GM19239 (cell line): ENCODE measurements at places on chromosomes 7 and 10.

DNA sequence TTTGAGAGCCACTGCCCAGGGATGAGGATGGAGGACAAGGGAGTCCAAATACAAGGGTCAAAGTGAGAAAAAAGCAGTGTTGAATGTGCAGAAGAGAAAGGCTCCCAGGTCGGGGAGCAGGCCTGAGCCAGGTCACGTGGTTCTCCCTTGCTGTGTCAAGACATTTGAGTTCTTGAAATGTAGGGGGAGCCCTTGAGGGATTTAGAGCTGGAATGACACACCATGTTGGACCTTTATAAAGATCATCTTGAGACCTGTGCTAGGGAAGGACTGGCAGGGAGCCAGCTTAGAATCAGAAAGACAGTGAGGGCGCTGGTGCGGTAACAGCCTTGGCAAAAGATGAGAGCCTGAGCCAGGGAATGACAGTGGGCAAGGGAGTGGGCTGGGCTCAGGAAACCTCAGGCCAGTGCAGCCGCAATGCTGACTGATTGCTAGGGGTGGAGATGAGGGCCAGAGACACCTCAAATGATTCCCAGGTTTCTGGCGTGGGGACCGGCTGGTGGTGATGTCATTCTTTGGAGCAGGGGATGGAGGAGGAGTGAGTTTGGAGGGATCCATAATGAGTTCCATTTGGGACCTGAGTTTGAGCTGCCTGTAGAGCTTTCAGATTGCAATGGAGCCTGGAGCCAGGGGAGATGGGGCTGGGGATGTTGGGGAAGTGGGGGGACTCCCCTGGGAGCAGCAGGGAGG, 120.1 kb downstream of the PTPN20 start:
- no peak for DNase-seq

GRCh38 chr7:70893971-70894715, 237.8 kb upstream of the GALNT17 start:
- DNase-seq, result no peak

DNA sequence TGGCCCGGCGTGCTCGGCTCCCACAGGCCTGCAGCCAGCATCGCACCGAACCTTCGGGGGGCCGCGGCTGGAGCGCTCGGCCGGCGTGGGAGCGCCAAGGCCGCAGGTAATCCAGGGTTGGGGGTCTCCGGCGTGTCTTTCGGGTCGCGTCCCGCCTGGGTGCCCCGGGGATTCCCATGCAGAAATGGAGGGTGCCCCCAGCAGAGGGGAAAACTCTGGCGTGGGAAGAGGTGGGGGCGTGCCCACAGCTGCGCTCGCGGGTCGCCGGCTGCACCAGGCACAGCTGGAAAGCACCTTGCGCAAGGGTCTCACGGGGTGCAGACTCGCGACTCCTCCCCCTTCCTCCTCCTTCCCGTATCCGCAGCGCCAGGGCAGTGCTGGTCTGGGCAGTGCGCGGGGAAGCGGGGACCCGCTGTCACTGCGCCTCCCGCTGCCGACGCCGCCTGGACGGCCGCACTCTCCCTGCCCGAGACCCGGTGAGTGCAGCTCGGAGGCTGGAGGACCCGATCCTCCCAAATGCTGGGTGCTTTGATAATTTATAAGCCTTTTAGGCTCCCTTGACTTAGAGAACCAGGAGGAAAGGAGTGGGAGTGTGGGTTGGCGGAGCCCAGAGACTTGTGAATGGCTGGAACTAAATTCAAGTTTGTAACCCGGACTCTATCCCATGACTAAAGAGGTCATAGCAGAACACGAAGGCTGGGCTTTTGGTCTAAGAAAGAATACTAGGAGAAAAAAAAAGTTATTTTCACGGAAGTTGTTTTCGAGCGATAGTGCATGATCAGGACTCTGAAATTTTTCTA, 489 bp downstream of the MAP3K8 start:
- no peak for DNase-seq

DNA sequence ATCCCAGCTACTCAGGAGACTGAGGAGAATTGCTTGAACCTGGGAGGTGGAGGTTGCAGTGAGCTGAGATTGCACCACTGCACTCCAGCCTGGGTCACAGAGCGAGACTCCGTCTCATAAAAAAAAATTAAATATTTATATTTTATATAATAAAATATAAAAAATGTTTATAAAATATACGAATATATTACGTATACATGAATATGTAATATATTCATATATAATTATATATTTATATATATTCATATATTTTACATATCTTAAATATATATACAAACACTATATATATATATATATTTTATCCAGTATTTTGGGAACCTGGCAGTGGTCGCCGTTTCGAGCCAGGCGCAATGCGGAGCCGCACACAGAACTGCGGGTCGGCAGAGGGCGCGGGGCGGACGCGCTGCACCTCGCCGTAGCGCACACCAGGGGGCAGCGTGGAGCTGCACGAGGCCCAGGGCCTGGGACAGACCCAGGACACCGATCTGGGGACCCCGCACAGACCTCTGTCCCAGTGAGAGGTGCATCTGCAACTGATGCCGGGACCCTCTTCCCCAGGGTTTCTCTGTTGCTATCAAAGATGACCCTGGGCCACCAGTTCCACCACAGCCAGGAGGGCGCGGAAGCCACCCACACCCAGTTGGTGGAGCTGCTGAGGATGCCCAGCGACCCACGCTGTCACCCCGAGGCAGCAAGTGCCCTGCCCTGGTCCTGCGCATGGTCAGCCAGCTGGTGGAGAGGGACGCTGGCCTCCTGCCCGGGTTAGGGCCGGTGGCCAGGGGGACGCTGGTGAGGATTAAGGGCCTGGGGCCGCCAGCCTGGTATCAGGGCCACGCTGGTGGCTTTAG, 22.7 kb downstream of the AP5Z1 start:
- peak; percentile 97 for DNase-seq

DNA sequence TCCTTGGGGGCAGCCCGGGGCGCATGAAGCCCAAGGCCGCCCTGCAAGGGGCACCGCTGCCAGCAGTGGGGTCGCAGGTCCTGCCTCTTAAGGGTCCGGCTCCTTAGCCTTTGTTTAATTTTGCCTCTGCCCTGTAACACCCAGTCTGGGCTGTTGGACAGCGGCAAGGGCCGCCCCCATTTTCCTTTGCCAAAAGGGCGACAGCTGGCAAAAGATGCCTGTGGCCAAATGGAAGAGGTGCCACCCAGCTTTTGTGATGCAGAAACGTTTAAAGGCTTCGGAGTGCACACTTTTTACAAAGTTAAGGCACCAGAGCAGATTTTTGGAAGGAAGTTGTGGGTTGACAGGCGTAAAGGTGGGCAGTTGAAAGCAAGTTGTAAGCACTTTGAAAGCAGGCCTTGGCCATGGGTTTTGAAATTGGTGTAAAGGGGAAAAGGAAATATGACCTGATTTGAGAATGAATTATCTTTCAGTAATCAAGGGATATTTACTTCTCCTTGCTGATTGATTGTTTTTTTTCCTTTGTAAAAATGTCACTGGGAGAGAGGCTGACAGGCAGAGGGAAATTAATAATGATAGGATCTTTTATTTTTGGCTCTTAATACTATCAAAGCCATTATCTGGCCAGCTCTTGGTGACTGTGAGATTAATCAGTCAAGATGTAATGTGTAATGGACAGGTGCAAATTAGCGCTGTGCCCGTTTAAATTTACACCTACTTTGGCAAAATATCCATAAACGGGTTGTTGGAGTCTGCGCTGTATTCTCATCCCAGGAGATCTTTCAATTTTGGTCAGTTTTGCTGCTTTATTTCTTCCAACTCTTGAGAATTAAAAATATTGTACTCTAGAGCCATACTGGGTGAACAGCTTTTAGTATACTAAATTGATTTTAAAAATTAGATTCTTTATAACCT, 1.2 kb downstream of the CASD1 start:
- DNase-seq, result peak; percentile 20

- no peak for DNase-seq
Measured at GRCh38 chr10:42594246-42594650, 44.1 kb downstream of the ZNF33B start.

- DNase-seq, result no peak
Measured at GRCh38 chr10:11608159-11609013, 3.1 kb downstream of the USP6NL start.

- no peak for DNase-seq
Measured at GRCh38 chr10:44978570-44979280, at the start of gene DEPP1. Gene DEPP1 (minus strand): TSS chr10:44978809. CDS start chr10:44978030, 779 bp downstream.

GRCh38 chr10:48439581-48440041, 133.1 kb downstream of the MAPK8 start:
- DNase-seq, result no peak

DNA sequence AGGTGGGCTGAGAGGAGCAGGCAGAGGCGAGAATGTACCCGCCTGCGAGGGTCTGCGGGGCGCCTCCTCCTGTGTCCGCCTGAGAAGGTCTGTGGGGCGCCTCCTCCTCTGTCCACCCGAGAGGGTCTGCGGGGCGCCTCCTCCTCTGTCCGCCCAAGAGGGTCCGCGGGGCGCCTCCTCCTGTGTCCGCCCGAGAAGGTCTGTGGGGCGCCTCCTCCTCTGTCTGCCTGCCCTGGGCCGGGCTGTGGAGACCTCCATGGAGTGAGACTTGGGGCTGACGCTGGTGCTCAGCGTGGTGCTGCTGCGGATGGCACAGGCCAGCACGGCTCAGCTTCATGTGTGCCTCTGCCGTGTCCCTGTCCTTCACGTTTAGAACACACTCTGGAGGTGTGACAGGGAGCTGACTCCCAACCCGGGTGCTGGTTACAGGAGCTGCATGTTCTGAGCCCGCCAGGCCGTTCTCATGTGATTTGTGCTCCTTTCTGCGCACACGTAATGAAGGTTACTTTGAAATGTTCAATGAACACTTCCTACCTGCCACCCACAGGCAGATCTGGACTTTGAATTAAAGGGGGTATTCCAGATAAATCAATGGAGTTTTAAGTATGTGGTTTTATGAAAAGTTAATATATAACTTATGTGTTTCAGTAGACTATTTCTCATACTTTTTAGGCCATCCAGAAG, 20.5 kb upstream of the GET4 start:
- DNase-seq, result no peak

DNA sequence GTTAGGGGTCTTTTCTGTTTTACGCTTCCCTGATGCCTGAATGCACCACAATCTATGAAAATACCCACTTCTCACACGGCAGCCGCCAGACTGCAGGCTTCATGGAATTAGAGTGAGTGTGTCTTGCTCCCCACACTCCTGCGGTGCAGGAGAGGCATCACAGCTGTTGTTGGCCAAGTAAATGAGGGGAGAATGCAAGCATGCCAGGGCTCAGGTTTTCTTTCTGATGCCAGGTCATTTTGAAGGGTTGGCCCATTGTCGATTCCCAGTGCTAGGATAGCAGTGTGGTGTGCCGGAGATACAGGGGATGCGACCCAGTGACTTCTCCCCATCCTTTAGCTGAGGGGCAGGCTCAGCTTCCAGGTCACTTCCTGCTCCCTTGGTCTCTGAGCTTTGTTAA, 16.3 kb downstream of the CXCL12 start:
- DNase-seq, result no peak

- no peak for DNase-seq
Measured at GRCh38 chr7:117269886-117270285, 53.0 kb downstream of the WNT2 start.

DNA sequence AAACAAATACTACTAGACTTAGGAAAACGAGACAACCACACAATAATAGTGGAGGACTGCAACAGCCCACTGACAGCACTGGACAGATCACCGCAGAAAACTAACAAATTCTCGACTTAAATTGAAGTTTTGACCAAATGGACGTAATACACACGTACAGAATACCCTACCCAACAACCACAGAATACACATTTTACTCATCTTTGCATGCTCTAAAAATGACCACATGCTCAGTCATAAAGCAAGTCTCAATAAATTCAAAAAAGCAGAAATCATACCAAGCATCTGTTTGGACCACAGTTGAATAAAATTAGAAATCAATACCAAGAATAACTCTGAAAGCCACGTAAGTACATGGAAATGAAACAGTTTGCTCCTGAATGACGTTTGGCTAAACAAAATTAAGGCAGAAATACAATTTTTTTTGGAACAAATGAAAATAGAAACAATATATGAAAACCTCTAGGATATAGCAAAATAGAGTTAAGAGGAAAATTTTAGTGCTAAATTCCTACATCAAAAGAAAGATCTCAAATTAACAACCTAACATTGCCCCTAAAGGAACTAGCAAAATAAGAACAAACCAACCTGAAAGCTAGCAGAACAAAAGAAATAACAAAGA, 30.6 kb downstream of the MAPK8 start:
- DNase-seq, result no peak

- DNase-seq, result no peak
Measured at GRCh38 chr7:149721084-149721601, 52.2 kb downstream of the ZNF467 start.

DNA sequence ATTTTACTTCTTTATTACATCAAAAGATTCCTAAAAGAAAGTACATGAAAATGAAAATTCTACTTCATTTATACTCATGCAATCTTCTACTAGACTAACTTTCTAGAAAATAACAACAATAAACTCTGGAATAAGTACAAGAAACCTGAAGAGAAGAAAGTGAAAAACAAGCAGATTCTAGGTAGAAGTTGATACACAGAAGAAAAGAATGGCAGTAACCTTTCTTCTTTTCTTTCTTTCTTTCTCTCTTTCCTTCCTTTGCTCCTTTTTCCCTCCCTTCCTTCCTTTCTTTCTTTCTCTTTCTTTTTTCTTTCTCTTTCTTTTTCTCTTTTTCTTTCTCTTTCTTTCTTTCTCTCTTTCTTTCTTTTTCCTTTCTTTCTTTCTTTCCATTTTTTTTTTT, 541.7 kb upstream of the ANKRD30A start:
- no peak for DNase-seq
